ENCODE measurements at places on chromosomes 3 and 15. TPM values are rescaled to one million over a fixed set of nuclear protein-coding genes. Genes with fewer than 3 reads are reported as not detected.

The AP3S2 gene
- 30.2 TPM for total RNA-seq

The C2CD4B gene
- 7.2 TPM for total RNA-seq

DNA sequence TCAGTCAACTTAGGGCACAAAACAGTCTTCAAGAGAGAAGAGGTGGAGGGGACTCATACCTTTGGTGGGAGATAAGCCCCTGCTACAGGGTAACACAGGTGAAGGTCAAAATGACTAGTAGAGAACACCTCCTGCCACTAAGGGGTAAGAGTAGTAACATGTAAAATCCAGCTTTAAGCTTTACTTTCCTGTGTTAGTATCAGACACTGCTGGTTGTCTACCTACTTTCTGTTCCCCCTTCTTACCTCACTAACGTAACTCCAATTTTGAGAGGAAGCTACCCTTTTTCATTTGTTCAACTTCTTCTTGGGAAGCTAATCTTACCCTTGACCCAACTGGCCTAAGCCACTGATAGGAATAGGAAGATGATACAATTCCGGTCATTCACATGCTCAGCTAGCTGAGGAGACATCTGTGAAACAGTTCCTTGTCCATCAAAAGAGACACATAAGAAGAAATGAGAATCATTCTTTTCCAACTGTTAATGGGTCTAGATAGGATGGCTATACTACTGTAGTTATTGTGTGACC is 826.8 kb upstream of the CFAP20DC start:
- no peak for DNase-seq

The ZKSCAN7 gene
- total RNA-seq, result 12.2 TPM

DNA sequence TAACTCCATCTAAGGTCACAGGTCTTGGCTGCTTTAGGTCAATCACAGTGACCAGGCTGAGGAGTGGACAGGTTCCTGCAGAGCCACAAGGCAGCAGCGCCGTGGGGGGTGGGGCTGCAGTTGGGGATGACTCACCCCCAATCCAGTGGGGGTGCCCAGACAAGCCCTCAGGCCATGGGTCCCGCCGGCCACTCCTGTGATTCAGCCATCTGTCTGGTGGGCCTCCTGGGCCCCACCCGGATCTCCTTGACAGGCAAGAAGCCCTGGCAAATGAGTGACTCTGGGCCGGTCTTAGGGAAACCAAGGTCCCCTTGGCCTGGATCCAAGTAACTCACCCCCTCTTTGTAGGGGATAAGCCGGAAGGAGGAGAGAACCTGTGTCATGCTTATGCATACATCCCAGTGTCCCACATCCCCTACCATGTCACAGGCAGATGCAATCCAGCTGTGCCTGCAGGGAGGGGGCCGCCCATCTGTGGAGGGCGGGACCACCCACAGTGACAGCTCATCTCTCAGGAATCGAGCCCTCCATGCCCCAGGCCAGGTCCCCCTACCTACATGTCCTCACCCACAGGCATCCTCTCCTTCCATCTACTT is 495 bp upstream of the COL7A1 start:
- DNase-seq, result peak; percentile 49

The CLDN18 gene
- 316 TPM for total RNA-seq

GRCh38 chr3:188944108-188944507 is 227.7 kb upstream of the TPRG1 start:
- no peak for DNase-seq

DNA sequence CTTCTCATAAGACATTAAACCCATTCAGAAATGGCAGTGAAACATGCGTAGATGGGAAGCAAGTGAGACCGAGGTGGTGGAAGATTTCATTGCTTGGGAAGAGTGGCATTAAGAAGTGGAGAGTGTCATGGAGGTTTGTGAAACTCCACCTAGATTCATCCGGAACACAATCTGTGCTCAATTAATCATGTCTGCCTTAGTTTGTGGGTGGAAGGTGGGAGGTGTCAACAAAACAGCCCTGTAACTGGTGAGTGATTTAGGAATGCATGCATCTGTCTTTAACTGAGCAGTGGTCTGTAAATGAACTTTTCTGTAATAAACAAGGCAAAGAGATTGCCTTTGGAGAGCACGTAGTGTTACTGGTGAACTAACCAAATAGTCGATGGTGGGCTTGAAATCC is 113.7 kb downstream of the WNT5A start:
- no peak for DNase-seq

DNA sequence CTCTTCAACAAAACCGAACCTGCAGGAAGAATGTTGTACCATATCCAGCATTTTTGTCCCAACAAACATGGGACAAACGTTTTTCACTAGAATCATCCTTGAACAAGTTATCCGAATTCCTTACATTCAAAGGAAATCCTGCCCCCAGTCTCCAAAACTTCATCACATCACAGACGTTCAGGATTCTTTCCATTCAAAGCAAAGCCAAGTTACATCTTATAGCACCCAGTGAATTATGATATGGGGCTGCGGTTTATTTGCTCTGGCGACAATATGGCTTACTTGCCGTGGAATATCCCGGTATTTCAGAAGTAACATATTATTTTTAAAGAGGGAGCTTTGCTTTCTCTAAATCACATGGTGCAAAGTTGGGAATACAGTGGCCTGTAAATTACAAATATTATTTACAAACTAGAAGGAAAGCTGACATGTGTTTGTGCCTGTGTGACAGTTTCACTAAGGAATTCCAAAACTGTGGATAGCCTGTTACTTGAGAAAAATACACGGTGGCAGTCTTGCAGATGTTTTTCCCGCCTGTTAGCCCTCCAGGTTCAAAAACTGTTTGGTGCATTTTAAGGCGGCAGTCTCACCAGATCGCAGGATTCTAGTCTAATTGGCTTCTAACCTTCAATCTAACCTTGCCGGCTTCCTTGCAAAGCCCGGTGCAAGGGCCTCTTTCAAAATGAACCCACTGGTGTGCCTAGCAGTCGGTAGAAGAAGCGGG is 736 bp upstream of the MBNL1 start:
- DNase-seq, result peak; percentile 70

The ZNF717 gene
- total RNA-seq, result 28.5 TPM

GRCh38 chr15:71485094-71485693 is 325.2 kb upstream of the NR2E3 start:
- no peak for DNase-seq

The SAMMSON gene
- not detected for total RNA-seq

The ZNF609 gene
- total RNA-seq, result 34.3 TPM

DNA sequence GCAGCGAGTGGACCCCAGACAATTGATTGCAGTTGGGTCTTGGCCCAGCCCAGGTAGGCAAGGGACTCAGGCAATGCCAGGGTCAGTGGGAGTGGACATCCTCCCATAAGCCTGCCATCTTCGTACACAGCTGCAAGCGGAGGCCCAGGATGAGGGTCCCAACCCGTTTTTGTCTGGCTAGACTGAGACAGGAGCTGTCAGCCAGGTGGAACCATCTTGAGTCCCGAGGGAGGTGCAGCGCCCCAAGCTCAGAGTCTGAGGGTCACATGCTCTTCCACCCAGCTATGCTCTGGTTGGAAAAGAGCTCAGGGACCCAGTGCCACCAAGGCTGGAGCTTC is 22.6 kb upstream of the IP6K2 start:
- no peak for DNase-seq

GRCh38 chr15:35182841-35183479 is 97.9 kb upstream of the NANOGP8 start:
- no peak for DNase-seq

The TMCO5A gene
- total RNA-seq, result not detected

The MAP1A gene
- 17.8 TPM for total RNA-seq

GRCh38 chr3:69695933-69696332 is 43.3 kb upstream of the MITF start:
- no peak for DNase-seq

DNA sequence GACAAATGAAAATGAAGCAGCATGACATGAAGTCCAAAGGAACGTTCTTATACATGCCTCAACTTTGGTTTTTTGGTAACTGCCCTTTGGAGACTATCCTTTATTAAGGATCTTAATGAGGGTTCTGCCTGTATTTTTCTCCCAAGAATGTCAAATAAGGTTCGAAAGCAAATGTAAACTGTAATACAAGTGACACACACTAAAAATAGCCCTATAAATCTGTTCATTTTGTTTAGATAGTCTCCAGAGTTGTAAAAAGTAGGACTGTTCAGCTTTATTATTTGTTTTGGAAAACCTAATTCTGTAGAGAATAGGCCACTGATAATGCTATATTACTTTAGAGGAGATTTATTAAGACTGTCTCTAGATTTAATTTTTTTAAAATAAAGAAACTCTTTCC is 80.5 kb upstream of the CDIN1 start:
- no peak for DNase-seq

DNA sequence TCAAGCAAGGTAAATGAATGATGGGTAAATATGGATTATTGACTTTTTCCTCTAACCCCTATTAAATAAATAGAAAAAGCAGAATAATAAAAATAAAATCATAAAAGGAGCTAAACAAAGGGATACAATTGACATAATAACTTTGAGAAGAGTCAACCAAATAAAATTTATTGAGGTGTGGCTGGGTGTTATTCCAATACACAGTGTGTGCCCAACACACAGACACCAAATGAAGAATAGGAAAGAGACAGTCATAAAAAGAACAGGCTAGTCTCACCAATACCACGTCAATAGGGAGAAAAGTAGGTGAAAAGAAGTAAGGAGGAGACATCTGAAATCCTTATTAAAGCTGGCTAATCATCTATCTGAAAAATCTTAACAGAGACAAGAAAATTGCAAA is 127.1 kb downstream of the ZBBX start:
- no peak for DNase-seq

The DET1 gene
- 5.8 TPM for total RNA-seq

- no peak for DNase-seq
Observed at GRCh38 chr15:84988909-84989644, 7.4 kb downstream of the PDE8A start.

DNA sequence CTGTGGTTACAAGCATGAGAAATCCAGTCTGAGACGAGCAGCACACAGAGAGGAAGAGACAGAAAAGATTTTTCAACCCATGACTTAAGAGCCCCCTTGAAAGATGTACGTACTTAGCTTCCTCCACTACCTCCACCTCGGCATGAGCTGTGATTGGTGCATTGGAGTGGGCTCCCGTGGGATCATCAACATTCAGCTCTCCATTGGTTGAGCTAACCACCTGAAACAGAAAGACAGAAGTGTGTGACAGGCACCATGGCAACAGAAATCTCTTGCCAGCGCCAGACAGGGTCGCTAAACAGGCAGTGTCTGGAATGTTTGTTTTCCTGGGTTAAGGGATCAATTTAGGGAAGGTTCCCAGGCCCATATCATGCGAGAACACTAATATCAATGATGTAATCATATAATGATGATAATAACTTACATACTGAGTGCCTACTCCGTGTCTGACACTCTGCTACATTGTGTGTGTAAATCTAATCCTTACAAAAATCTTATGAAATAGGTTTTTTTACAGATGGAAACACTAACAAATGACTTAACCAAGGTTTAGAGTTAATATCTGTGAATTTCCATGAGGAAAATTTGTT is 17.5 kb upstream of the PPIB start:
- DNase-seq, result no peak

The AMIGO3 gene
- 0.25 TPM for total RNA-seq

The GOLGA8J gene
- not detected for total RNA-seq

The RAB6B gene
- 3.3 TPM for total RNA-seq

- DNase-seq, result no peak
Observed at GRCh38 chr15:43361313-43361903, 9.4 kb downstream of the ZSCAN29 start.

- no peak for DNase-seq
Observed at GRCh38 chr3:66572938-66573710, 72.3 kb upstream of the LRIG1 start.

The MME gene
- 9.2 TPM for total RNA-seq

DNA sequence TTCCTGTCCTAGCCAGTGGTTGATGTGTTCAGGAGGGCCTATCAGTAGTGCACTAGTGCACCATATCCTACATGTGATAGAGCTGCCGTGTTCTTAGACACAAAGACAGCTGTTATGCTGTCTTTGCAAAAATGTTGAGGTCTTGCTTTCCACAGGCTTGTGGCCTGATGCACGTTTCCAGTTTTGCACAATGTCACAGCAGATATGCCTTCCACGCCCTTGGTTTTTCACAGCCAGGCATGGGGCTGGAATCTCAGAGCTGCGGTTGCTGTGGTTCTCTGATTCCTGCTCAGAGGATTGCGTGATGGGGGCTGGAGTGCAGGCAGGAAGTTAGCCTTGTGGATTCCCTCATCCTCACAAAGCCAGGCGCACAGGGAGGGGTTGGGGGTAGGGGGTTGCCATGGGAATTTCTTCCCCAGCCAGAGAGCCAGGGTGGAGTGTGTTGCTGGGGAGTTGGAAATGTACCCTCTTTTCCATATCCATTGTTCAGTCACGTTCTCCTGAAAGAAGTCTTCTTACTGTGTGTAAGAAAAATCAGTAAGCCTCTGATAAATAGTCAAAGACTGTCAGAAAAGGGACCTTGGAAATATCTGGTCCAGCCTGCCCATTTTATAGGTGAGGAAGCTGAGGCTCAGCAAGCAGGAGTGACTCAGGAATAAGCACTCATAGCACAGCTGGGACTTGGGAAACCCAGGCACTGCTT is 79.4 kb downstream of the SMAD3 start:
- no peak for DNase-seq

- DNase-seq, result no peak
Observed at GRCh38 chr15:87707071-87707470, 549.5 kb downstream of the NTRK3 start.

- no peak for DNase-seq
Observed at GRCh38 chr15:62469874-62470688, 305.0 kb upstream of the C2CD4B start.

The CACNA2D3 gene
- total RNA-seq, result 2.5 TPM

DNA sequence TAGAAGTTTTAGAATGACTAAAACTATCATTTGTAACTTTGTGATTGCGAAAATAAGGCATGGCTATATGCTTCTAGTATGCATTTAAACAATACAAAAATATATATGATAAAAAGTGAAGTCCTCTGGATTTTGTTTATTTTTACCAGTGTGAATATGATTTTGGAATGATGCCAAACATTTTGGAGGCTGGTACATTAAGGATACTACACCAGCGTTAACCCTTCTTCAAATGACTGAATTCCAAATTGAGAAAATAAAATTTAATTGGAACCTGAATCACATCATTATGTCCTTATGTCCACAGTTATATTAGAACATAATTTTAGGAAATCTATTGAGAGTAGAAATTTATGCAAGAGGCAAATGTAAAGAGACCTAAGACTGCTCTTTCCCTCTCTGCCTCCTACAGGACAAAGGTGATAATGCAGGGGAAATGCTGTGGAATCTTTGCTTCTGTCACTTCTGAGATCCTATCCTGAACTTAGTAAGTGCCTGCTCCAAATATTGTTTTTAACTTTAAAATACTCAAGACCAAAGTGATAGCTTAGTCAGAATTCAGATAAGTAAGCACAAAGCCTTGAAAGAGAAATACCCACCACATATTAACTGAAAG is 121.1 kb upstream of the NANOGP8 start:
- DNase-seq, result no peak

GRCh38 chr15:95454403-95455262 is 875.9 kb upstream of the NR2F2 start:
- DNase-seq, result peak; percentile 16

The SPINK8 gene
- not detected for total RNA-seq
